ENCODE measurements at places on chromosomes 6 and 20.

GRCh38 chr20:46870041-46870440 lies 24.6 kb upstream of the EYA2 start:
- no peak for DNase-seq

GRCh38 chr20:46212876-46213275 lies 94.8 kb downstream of the CD40 start:
- no peak for DNase-seq

DNA sequence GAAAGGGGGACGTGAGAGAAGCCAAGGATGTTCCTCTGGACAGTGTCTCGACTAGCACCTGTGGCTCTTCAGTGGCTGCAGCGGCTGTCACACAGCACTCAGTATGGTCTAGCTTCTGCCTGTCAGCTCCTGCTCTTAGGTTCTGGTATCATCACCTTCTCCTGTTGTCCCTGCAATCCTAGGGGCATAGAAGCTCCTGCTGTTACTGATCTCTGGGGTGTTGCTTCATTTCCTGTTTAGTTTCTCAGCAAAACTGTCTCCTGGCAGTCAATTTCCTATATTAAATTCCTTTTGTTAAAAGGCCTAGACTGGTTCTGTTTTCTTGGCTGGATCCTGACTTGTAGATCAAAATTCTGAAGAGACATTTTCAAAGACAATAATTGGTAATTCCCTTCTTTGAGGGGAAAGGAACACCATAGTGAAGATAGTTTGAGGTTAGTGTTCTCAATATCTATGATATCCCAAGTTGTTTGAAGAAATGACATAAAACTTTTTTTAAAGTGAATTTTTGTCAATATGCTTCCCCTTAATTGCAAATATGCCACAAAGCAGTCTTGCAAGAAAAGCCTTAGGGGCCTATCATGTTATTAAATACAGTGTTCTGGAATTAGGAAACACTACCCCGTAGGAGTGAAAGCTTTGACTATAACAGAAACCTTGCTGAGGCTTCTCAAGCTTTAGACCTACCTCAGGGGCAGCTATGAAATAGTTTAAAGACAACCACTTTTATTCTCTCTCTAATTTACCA lies 148.5 kb downstream of the KIF6 start:
- no peak for DNase-seq

DNA sequence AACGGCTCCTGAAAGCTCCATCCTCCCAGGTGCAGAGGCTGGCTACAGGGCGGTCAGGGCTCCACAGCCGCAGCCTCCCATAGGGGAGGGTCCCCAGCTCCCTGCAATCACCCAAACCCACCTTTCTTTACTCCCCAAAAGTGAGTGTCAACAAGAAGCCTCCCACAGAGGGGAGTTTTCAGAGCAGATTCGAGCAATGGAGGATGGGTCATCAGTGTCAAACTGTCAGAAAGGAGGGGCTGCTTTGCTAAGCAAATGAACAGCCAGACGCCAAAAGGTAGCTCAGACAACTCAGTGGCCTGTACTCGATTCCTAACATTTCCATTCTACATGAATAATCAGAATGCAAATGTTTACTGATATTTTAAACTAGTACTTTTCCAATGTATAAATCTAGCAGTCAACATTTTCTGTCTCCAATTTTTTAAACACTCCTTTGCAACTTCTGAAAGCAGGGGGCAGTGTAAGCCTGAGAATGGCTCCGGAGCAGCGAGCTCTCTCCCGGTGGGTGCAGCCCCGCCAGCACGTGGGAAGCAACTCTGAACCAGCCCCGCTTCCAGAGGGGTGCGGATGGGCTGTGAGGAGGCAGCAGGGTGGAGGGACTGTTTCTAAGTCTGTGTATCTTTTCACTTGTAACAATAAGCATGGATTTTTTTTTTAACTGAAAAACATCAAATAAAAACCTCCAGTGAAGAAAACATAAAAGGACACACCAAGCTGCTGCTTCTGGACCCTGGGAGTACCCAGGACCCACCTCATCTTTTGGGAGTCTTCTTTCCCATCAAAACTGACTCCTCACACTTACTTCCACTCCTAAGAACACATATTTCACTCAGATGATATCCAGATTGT lies 54.9 kb downstream of the TAF4 start:
- peak; percentile 56 for DNase-seq

DNA sequence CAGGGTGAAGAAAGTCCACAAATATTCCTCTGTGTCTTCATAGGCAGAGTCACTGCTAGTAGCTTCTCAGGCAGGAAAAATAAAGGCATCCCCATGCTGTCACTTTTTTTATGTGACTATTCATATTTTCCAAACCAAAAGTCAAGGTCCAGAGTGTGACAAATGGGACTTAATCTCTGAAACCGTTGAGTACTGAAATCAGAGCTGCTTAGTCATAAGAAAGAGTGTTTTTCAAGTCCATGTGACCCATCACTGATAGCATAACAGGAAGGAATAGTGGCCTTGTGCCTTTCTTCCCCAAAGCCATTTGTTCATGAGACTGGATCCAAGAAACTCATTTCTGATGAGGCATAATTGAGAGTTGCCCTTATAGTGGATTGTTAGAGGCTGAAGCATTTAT lies 210.3 kb upstream of the TSHZ2 start:
- DNase-seq: no peak

DNA sequence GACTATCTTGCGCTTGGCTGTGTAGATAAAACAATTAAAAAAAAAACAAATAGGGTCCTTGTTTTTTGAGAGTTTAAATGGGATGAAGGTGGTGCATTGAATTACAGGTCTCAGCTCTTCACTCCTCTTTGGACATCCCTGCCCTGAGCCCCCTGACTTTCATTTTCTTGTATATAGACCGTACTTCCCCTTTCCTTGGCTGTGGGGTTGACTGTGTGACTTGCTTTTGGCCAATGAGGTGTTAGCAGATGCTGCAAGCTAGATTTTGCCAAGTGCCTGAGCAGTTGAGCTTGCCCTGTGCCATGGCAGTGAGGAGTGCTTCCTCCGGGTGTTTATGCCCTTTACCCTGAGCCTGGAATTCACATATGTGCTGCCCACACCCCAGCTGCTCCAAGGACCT lies 386.1 kb upstream of the ZFP64 start:
- no peak for DNase-seq

DNA sequence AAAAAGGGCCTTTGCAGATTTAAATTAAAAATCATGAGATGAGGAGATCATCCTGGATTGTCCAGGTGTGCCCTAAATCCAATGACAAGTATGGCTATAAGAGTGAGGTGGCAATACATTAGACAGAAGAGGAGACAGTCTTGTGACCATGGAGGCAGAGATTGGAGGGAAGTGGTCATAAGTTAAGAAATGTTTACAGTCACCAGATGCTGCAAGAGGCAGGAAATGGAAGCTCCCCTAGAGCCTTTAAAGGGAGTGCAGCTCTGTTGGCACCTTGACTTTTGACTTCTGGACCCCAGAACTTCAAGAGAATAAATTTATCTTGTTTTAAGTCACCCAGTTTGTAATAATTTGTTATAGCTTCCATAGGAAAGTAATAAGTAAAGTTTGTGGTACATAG lies 61.1 kb downstream of the HMGN3 start:
- no peak for DNase-seq

DNA sequence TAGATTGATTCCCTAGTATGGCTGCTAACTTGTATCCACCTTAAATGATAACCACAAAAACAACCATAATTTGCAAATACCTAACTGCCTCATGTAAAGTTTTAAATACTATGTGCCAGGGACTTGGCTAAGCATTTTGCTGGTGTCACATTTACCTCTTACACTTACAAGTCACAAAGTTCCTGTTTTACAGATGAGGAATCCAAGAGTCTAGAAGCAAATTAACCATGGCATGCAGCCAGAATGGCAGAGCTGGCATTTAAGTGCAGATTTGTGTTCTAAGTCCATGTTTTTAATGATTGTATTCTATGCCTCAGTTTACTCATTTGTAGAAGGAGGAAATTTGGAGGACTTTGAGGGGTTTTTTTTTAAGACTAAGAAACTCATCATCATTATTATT lies 696.7 kb downstream of the PTPRT start:
- DNase-seq: no peak

GRCh38 chr6:160259598-160259997 lies 977 bp upstream of the SLC22A2 start:
- DNase-seq: no peak

DNA sequence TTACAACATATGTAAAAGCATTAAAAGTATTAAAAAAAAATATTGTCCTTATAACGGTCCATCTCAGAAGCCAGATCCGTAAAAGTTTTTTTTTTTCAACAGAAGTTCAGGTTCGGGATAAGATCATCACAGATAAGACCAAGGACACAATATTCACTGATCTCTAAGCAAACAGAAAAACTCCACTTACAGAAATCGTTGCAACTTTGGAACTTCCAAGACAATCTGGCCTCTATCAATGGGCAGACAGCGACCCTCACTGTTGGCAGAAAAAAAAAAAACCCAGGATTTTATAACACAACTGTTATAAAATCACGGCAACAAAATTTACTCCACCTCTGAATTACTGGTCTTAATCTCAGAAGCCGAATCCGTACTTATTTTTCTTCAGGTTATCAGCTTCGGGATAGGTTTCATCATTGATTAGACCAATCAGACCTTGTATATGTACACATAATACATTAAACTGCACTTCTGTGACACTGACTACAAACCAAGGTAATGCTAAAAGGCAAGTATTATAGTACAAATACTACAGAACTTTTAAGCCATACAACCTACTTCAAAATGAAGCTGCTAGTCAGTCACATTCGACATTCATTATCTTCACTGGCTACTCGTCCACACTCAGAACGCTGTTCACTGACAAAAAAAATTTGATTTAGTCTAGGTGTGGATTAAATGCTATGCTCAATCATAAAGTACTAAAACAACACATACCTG lies 34.7 kb upstream of the SYNCRIP start:
- no peak for DNase-seq

- no peak for DNase-seq
Measured at GRCh38 chr6:136969433-136969832, 47.3 kb downstream of the SLC35D3 start.
